ENCODE measurements at places on chromosomes 5 and 9. TPM values are rescaled to one million over a fixed set of nuclear protein-coding genes. Genes with fewer than 3 reads are reported as not detected.
A peak's percentile ranks its signal among the peaks of the same experiment; 100 is the strongest.

Gene DOK3
- 1.7 TPM for polyA plus RNA-seq

Gene PCDHB4
- polyA plus RNA-seq: 0.36 TPM

Gene FAM221B
- polyA plus RNA-seq: not detected

Gene TMC1
- polyA plus RNA-seq: 0.09 TPM

Gene FIBCD1
- not detected for polyA plus RNA-seq

Gene IRX1
- polyA plus RNA-seq: not detected

Gene SAXO1
- not detected for polyA plus RNA-seq

Gene C9orf153
- polyA plus RNA-seq: 0.26 TPM

Gene SHB
- 10.4 TPM for polyA plus RNA-seq

Gene CCNO
- polyA plus RNA-seq: not detected

Gene TICAM2
- polyA plus RNA-seq: 1.5 TPM

Gene BAAT
- polyA plus RNA-seq: 275 TPM

Gene IL9
- polyA plus RNA-seq: not detected

- peaks cover 3% of the 10 kb centered on the region for H3K36me3 ChIP-seq
- no peak overlapping the region for H3K27ac ChIP-seq
- H3K27me3 ChIP-seq: no peaks in the 10 kb centered on the region
- H3K4me1 ChIP-seq: peaks cover 9% of the 10 kb centered on the region
- DNase-seq: no peak
Measured at GRCh38 chr5:55410845-55411244, 103.1 kb downstream of the MTREX start.

GRCh38 chr5:55134053-55134722, 25.8 kb upstream of the GPX8 start:
- no peaks in the 10 kb centered on the region for H3K27me3 ChIP-seq
- H3K4me1 ChIP-seq: no peaks in the 10 kb centered on the region
- no peak overlapping the region for H3K4me3 ChIP-seq

DNA sequence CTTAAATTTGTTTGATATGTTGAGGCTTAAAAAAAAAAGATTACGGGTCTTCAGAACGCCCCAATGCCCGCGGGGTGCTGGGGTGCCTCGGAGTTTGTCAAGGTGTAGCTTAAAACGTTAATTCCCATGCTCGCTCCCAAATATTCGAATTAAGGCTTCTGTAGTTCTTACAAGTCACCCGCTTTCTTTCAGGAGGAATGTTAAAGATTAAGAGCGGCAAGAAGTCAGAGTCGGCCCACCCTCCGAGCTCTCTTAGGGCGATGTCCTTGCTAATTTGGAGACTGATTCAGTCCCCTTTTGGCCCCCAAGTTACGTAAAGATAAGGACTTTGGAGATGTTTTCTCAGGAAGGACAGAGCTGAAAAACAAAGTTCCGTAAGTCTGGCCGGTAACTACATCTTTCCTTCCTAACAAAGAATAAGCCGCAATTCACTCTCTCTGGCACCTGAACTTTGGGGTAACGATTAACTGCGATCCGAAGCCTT, 746 bp upstream of the NPM1 start:
- DNase-seq: no peak
- peak overlapping the region; percentile 81 for H3K27ac ChIP-seq
- no peaks in the 10 kb centered on the region for H3K27me3 ChIP-seq
- H3K4me1 ChIP-seq: peaks cover 15% of the 10 kb centered on the region

GRCh38 chr5:60510049-60510448, 189.9 kb downstream of the DEPDC1B start:
- DNase-seq: no peak
- no peaks in the 10 kb centered on the region for H3K36me3 ChIP-seq
- no peak overlapping the region for H3K27ac ChIP-seq
- H3K4me3 ChIP-seq: no peak overlapping the region

DNA sequence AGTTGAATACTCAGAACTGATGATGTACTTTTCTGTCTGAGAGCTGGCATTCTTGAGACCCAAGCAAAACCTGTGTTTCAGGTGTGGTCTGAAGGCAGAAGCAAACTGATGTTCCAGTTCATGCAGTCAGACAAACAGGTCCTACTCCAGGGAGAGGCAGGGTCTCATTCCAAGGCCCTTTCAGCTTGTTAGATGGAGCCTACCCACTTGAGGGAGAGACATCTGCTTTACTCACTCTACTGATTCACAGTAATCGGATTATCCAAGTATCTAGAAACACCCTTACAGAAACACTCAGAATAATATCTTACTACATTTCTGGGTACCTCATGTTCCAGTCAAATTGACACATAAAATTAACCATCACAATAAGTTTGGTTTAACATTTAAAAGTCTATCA, 207.8 kb downstream of the KDM4C start:
- H3K36me3 ChIP-seq: no peaks in the 10 kb centered on the region
- H3K27ac ChIP-seq: no peak overlapping the region
- no peak overlapping the region for H3K4me3 ChIP-seq
- H3K27me3 ChIP-seq: no peaks in the 10 kb centered on the region
- H3K4me1 ChIP-seq: no peaks in the 10 kb centered on the region

GRCh38 chr5:166185185-166185584, 2106.3 kb upstream of the WWC1 start:
- no peak for DNase-seq
- H3K27ac ChIP-seq: no peak overlapping the region
- no peaks in the 10 kb centered on the region for H3K4me1 ChIP-seq
- no peak overlapping the region for H3K4me3 ChIP-seq
- H3K36me3 ChIP-seq: no peaks in the 10 kb centered on the region
- no peaks in the 10 kb centered on the region for H3K27me3 ChIP-seq

- DNase-seq: no peak
- H3K36me3 ChIP-seq: no peaks in the 10 kb centered on the region
Measured at GRCh38 chr5:44943647-44944046, 134.9 kb downstream of the MRPS30 start.

GRCh38 chr9:18236336-18236735, 237.6 kb upstream of the ADAMTSL1 start:
- no peaks in the 10 kb centered on the region for H3K4me1 ChIP-seq
- no peak overlapping the region for H3K27ac ChIP-seq
- no peak for DNase-seq
- no peaks in the 10 kb centered on the region for H3K27me3 ChIP-seq
- H3K36me3 ChIP-seq: no peaks in the 10 kb centered on the region
- H3K4me3 ChIP-seq: no peak overlapping the region

DNA sequence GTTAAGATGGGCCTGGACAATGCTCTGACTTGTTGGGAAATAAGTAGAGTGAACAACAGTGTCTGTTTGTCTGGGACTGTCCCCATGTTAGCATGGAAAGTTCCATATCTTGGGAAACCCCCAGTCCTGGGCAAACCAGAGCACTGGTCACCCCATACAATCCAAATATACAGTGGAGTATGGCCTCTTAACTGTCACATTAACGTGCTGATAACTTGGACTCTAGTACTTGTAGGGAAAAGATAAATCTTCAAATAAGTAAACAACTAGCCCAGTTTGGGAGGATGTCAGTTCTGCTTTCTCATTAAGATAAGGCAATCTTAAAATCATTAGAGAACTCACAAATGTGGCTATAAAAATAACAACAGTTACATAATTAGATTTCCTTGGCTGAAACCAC, 47.6 kb upstream of the JAK2 start:
- no peak overlapping the region for H3K27ac ChIP-seq
- H3K27me3 ChIP-seq: no peaks in the 10 kb centered on the region
- no peaks in the 10 kb centered on the region for H3K4me1 ChIP-seq
- DNase-seq: no peak
- no peaks in the 10 kb centered on the region for H3K36me3 ChIP-seq
- no peak overlapping the region for H3K4me3 ChIP-seq

- H3K4me1 ChIP-seq: no peaks in the 10 kb centered on the region
- no peak for DNase-seq
- no peaks in the 10 kb centered on the region for H3K36me3 ChIP-seq
- no peak overlapping the region for H3K4me3 ChIP-seq
Measured at GRCh38 chr9:31623511-31623910, 760.9 kb upstream of the ACO1 start.

- no peak overlapping the region for H3K27ac ChIP-seq
- no peak for DNase-seq
- H3K4me1 ChIP-seq: no peaks in the 10 kb centered on the region
Measured at GRCh38 chr5:60248901-60249300, 355.4 kb upstream of the PDE4D start.

- H3K4me3 ChIP-seq: no peak overlapping the region
- no peaks in the 10 kb centered on the region for H3K27me3 ChIP-seq
- no peaks in the 10 kb centered on the region for H3K36me3 ChIP-seq
- no peak for DNase-seq
- no peaks in the 10 kb centered on the region for H3K4me1 ChIP-seq
Measured at GRCh38 chr9:1939926-1940368, 75.2 kb upstream of the SMARCA2 start.

GRCh38 chr5:150309101-150309885, 6.6 kb upstream of the ARSI start:
- no peak overlapping the region for H3K4me3 ChIP-seq
- DNase-seq: no peak
- H3K4me1 ChIP-seq: no peaks in the 10 kb centered on the region

- no peaks in the 10 kb centered on the region for H3K4me1 ChIP-seq
- H3K27ac ChIP-seq: no peak overlapping the region
- H3K4me3 ChIP-seq: no peak overlapping the region
- H3K27me3 ChIP-seq: no peaks in the 10 kb centered on the region
- H3K36me3 ChIP-seq: no peaks in the 10 kb centered on the region
Measured at GRCh38 chr9:89574309-89574708, 30.5 kb upstream of the GADD45G start.

DNA sequence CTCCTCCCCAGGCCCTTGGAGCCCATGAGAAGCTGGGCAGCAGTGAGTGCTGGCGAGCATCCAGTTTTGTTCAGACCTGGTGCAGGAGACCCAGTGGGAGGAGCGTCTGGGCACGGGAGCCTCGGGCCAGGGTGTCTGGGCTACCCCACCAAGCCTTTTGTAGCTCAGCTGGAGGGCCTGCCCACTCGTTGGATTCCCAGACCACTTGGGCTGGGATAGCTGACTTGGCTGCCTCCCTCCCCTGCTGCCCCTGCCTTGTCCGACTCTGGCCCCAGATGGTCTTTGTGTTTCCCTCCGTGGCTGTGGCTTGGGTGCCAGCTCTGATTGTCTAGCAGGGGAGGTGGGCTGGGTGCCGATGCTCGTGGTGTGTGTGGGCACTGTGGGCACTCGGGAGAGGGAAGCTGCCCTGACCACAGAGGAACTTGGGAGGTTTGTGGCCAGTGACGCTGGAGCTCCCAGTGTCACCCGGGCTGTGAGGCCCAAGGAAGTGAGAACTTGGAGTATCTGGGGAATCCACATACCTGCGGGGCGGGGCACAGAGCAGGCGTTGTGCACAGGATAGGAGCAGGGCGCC, 47.3 kb downstream of the WNK2 start:
- no peak overlapping the region for H3K4me3 ChIP-seq
- no peak overlapping the region for H3K27ac ChIP-seq
- DNase-seq: no peak
- H3K4me1 ChIP-seq: no peaks in the 10 kb centered on the region
- no peaks in the 10 kb centered on the region for H3K36me3 ChIP-seq

DNA sequence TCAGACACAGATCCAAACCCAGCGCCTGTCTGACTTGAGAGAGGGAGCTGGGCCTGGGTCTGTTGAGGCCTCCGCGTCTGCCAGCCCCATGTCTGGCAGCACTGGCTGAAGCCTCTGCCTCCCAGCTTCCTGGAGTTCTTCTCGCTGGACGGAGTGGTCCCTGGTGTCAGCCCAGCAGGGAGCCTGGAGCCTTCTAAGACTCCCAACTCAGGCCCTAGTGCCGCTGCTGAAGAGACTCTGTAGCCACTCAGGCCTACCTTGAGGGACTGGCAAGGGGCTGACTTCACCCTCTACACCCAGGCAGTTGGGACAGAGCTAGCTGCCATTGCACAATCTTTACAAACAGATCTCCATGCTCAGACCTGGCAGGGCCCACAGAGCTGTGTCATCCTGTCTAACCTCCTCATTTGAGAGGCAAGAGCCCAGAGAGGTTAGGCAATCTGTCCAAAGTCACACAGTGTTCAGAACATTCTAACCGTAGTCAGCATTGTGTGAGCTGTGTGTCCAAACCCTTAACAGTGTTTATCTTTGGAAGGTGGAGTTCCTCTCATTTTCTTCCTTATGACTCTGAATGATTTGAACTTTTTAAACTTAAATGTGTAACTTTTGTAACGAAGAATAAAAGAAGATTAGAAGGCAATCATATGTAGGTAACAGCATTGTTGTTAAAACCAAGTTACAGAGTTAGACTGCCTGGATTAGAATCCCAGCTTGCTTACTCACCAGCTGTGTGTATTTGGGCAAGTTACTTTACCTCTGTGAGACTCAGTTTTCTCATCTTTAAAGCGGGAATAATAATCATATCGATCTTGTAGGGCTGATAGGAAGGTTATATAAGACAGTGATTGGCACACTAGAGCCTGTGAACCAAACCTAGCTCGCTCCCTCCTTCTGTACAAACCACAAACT, 4.6 kb upstream of the DUSP1 start:
- H3K27me3 ChIP-seq: no peaks in the 10 kb centered on the region
- peak overlapping the region; percentile 96 for H3K27ac ChIP-seq
- no peaks in the 10 kb centered on the region for H3K36me3 ChIP-seq
- H3K4me3 ChIP-seq: no peak overlapping the region

DNA sequence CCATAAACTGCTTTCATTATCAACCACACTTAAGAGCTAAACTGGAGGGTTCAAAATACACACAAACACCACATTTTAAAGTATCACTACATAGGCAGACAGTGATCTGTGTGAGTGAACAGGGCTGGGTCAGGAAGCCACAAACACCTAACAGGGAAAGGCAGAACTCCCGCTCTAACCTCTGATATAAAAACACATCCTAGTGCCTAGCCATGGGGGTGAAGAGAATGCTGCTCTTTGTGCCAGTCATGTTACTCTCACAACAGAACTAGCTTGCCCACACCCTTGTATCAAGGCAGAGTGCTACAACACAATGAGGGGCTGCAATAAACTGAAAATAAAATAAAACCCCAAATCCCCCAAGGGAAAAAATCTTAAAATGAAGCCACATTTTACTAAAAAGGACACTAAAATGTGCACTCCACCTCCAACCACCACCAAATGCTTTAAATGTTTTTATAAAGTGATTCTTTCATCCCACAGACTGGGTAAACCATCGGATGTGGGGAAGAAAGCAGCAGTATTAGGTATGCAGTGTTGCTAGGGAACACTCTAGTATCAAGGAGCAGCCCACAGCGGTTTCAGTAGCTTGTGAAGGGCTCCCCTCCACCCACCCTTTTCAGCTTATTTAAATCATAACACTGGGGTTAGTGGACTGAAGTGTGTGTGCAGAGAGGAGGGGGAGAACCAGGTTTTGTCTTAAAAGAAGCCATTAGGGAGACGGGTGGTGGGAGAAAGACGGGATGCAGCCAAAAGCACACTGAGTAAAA, 64.5 kb downstream of the TMEM161B start:
- H3K27me3 ChIP-seq: no peaks in the 10 kb centered on the region
- H3K27ac ChIP-seq: no peak overlapping the region
- H3K4me3 ChIP-seq: no peak overlapping the region
- no peaks in the 10 kb centered on the region for H3K4me1 ChIP-seq
- no peak for DNase-seq
- peaks cover 4% of the 10 kb centered on the region for H3K36me3 ChIP-seq

DNA sequence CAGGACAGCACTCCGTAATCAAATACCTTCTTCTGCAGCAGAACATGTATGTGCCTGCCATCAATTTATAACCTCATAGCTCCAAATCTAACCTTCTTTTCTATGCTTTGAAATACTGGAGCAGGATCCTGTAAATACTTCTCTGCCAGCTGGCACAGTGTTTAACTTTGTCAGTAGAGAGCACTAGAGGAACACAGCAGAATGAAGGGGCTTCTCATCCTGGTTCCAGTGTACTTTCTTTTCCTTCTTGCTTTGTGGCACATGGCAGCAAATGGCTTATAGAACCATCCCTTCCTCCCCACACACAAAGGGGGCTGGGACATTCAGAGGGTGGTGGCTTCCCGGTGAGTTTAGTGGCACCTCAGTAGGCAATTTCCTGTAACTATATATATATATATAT, 3.8 kb upstream of the FBXW11 start:
- DNase-seq: no peak
- no peak overlapping the region for H3K27ac ChIP-seq
- peaks cover 3% of the 10 kb centered on the region for H3K4me1 ChIP-seq
- no peaks in the 10 kb centered on the region for H3K36me3 ChIP-seq
